SW480 (cell line): ENCODE measurements at places on chromosomes 12 and 14.

GRCh38 chr12:63937378-63938316, 93.1 kb downstream of the SRGAP1 start:
- DNase-seq = no peak

- DNase-seq = no peak
Observed at GRCh38 chr12:116408489-116409250, 131.2 kb upstream of the MED13L start.

DNA sequence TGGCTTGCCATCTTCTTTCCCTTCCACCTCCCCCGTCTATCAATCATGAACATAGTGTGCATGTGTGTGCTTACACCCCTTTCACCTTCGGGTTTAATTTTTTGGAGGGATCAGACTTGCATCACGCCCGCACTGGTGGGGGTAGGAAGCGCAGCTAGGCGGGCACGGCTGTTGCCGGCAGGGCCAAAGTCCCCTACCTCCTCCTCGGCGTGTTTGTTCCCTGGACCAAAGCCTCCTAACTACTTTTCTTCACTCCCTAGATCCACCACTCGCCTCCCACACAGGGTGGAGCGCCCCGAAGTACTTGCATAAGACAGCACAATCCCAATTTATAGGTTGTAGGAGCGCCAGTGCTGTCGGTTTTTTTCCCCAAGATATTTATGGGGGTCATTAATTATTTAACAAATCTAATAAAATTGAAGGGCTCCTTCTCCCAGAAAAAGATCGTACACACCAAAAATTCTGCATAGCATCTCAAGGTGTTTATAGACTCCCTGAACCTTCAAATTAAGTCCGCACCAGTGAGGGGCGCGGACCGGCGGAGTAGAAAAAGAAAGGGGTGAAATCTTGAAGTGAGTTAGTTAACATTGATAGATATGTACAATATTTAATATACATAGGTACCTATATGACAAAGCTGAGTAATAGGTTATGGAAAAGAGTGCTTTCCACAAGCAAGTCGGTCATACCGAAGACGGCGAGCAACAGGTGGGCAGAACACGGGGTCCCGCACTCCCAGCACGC, 717 bp downstream of the PKP2 start:
- DNase-seq = peak; percentile 81

DNA sequence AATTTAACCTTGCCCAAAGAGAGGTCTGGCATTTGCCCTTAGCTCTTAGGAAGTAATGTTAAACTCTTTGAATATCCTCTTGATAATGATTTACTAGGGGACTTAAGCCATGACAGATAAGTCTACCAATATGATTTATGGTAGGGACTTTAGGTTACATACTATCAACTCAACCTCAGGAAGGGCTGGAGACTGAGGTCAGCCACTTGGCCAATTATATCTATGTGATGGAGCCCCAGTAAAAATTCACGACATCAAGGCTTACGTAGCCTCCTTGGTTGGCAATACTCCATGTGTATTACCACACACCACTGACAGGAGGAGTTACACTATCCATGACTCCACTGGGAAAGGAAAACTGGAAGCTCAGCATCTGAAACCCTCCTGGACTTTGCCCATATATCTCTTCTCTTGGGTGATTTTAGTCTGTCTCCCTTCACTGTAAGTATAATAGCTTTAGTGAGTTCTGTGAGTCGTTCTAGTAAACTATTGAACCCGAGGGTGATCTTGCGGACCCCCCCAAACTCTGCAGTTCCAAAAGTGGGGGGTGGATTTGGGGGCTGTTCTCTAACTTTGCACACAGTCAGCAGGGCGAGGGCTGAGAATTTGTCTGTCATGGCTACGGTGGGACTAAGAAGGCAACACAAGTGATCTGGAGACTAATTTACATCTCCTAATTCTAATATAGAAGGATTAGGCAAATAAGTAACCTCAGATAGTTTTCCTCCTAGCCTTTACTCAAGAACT, 62.3 kb downstream of the R3HDM2 start:
- DNase-seq = no peak

DNA sequence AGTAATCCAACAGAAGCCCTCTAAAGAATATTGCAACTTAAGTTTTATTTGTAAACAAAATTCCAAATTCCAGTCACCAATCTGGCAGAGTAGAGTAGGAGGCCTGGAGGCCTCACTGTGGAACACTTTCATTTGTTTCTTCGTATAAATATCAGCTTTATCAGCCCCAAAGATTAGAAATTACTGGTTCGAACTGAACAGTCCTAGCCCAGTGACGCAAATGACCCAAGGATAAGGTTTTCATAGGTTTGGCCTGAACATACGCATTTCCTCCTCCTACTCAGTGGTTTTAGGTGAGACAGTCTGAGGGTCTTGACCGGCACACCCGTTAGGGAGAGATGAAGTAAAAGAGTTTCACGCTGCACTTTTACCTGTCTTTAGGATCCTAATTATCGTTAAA, 1.7 kb downstream of the CDC42BPB start:
- no peak for DNase-seq
